Endodermal cell (in vitro differentiated cells): ENCODE measurements at places on chromosomes 4 and X. TPM values are rescaled to one million over a fixed set of nuclear protein-coding genes. Genes with fewer than 3 reads are reported as not detected.

- no peaks in the 10 kb centered on the region for H3K27me3 ChIP-seq
- no peaks in the 10 kb centered on the region for H3K36me3 ChIP-seq
- no peak overlapping the region for H3K27ac ChIP-seq
- H3K4me3 ChIP-seq, result no peak overlapping the region
- no peaks in the 10 kb centered on the region for H3K4me1 ChIP-seq
- no peak for DNase-seq
Observed at GRCh38 chrX:6645216-6645615, 110.3 kb upstream of the VCX3A start.

- DNase-seq, result no peak
- no peaks in the 10 kb centered on the region for H3K4me1 ChIP-seq
- no peak overlapping the region for H3K27ac ChIP-seq
- no peaks in the 10 kb centered on the region for H3K36me3 ChIP-seq
- H3K27me3 ChIP-seq, result no peaks in the 10 kb centered on the region
Observed at GRCh38 chr4:73974352-73974751, 7.5 kb downstream of the PF4 start.

The RAB41 gene
- total RNA-seq, result not detected in 2 replicates

GRCh38 chrX:104921584-104922205 lies 298.8 kb downstream of the TEX13A start:
- no peak overlapping the region for H3K4me3 ChIP-seq
- peak; percentile 20 for DNase-seq
- no peaks in the 10 kb centered on the region for H3K36me3 ChIP-seq

The UXT gene
- total RNA-seq, result 83.7 and 86.6 TPM in 2 replicates

The KLB gene
- total RNA-seq, result not detected in 3 replicates

- no peak overlapping the region for H3K4me3 ChIP-seq
- no peak for DNase-seq
- no peaks in the 10 kb centered on the region for H3K36me3 ChIP-seq
- no peak overlapping the region for H3K27ac ChIP-seq
- no peaks in the 10 kb centered on the region for H3K4me1 ChIP-seq
Observed at GRCh38 chr4:81314196-81314896, 99.3 kb upstream of the PRKG2 start.

- H3K4me3 ChIP-seq, result no peak overlapping the region
- no peak overlapping the region for H3K27ac ChIP-seq
- no peak for DNase-seq
- no peaks in the 10 kb centered on the region for H3K36me3 ChIP-seq
Observed at GRCh38 chrX:53883196-53883595, 161.1 kb downstream of the PHF8 start.

- H3K36me3 ChIP-seq, result no peaks in the 10 kb centered on the region
- H3K27me3 ChIP-seq, result no peaks in the 10 kb centered on the region
- H3K27ac ChIP-seq, result peak overlapping the region; percentile 91
- H3K4me3 ChIP-seq, result peak overlapping the region; percentile 87
- H3K4me1 ChIP-seq, result peaks cover 9% of the 10 kb centered on the region
- DNase-seq, result peak; percentile 87
Observed at GRCh38 chr4:56048702-56049431, 100.1 kb downstream of the CEP135 start.

GRCh38 chr4:57607566-57608180 lies 497.5 kb upstream of the IGFBP7 start:
- H3K4me1 ChIP-seq, result no peaks in the 10 kb centered on the region
- no peak overlapping the region for H3K4me3 ChIP-seq
- no peaks in the 10 kb centered on the region for H3K27me3 ChIP-seq
- no peaks in the 10 kb centered on the region for H3K36me3 ChIP-seq

The PNMA5 gene
- 0.25 to 0.29 TPM in 2 of 3 replicates, not detected in the other for total RNA-seq

The GALNT7 gene
- total RNA-seq, result 36.7 to 66.1 TPM (median 60.0 TPM) in 3 replicates

DNA sequence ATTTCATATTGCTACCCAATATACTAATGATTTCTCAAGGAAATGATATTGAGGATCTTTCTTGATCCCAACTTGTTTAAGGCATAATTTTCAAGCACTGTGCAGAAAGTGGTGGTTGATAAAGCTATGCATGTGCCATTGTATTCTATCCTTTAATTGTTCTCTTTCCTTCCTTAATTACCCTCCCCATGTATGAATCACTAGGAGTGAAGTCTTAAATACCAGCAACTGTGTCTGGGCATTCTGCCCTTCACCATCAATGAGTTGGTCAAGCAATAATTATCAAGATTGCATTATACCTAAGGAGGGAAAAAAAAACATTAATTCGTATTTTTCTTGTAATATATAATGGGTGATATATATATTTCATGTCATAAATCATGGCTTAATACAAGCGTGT lies 111.8 kb upstream of the FRMPD4 start:
- H3K4me3 ChIP-seq, result no peak overlapping the region
- no peak for DNase-seq
- H3K27ac ChIP-seq, result no peak overlapping the region

The KLHL13 gene
- 3.7 and 3.9 TPM in 2 replicates for total RNA-seq

GRCh38 chr4:10457255-10457801 lies at the start of gene ZNF518B:
Gene ZNF518B (minus strand): TSS chr4:10457426. CDS start chr4:10446328, 11,098 bp downstream.
- no peak within 1 kb of the TSS for H3K27ac ChIP-seq
- peaks cover 29% of the 10 kb centered on the region for H3K36me3 ChIP-seq
- H3K4me3 ChIP-seq, result peak within 1 kb of the TSS; percentile 80
- DNase-seq, result peak; percentile 91
- peaks cover 46% of the 10 kb centered on the region for H3K27me3 ChIP-seq

DNA sequence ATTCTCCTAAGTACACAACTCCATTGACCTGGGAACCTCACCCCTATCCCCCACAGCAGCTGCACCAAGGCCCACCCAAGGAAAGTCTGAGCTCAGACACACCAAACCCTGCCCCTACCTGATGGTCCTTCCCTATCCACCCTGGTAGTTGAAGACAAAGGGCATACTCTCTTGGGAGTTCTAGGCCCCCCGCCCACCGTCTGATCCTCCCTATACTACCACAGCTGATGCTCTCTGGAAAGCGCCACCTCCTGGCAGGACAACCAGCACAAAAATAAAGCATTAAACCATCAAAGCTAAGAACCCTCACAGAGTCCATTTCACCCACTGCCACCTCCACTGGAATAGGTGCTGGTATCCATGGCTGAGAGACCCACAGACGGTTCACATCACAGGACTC lies 83.6 kb downstream of the ANAPC10 start:
- H3K36me3 ChIP-seq, result peaks cover 5% of the 10 kb centered on the region
- H3K27ac ChIP-seq, result no peak overlapping the region
- peak; percentile 72 for DNase-seq
- no peaks in the 10 kb centered on the region for H3K27me3 ChIP-seq
- peak overlapping the region; percentile 68 for H3K4me3 ChIP-seq

DNA sequence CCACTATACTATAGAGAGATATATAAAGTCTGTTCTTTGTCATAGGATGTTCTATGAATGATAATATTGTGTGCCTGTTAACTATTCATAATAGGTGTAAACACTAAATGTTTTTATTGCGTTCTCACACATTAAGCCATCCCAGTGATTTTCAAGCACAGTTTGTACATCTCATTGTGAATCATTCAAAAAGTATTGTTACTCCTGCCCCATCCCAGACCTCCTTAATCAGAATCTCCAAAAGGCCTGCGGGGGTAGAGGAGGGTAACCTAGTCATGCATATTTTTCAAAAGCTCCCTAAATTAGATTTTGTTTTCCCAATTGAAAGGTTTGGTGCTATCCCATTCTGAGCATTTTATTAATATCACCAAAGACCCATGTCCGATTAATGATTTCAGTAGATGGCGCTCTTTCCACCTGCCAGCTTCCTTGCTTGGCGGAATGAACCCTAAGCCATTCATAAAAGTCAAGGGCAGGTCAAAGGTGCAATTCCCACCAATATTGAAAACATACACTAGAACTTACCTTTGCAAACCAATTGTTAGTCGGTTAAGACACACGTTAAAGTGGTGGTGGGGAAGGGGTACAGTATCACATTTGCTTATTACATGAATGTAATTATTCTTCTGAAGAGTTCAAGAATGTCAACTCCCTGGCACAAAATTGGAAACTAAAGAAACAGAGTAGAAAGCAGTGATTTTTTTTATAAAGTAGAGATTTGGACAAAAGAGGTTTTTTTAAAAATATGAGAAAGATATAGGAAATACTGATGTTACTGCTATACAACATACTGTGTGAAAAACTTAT lies 5.8 kb upstream of the TET2 start:
- no peaks in the 10 kb centered on the region for H3K4me1 ChIP-seq
- H3K4me3 ChIP-seq, result no peak overlapping the region
- DNase-seq, result peak; percentile 62
- H3K27ac ChIP-seq, result no peak overlapping the region
- H3K27me3 ChIP-seq, result peaks cover 53% of the 10 kb centered on the region

DNA sequence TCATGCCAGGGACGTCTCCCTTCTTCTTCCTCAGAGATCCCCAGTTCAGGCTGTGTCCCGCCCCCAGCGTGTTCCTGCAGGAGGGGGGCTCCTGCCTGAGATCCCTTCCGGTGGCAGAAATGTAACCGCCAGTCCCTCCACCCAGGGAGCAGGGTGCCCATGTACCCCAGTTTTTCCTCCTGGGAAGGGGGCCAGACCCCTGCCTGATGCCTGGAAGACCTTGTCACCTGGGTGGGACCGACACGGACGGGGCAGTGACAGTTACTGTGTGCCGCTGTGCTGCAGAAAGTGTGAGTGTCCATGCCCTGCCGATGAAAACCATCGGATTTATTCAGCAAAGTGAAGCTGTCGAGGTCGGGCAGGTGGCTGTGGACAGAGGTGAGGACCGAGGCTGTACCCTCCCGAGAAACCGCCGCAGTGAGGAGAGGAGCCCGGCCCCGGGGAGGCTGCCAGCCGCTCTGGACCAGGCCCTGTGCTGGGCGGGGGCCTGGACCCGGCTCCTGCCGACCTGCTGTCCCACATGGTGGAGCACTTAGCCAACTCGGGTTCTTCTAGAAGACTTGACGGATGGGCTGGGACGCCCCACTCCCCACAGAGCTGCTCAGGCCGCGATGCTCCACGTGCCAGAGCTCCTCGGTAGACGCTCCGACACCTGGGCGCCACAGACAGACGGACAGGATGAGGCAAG lies 36.7 kb upstream of the HMX1 start:
- no peaks in the 10 kb centered on the region for H3K4me1 ChIP-seq
- DNase-seq, result peak; percentile 39
- H3K4me3 ChIP-seq, result no peak overlapping the region
- H3K27ac ChIP-seq, result no peak overlapping the region

- no peaks in the 10 kb centered on the region for H3K4me1 ChIP-seq
- H3K36me3 ChIP-seq, result no peaks in the 10 kb centered on the region
- DNase-seq, result no peak
- no peak overlapping the region for H3K27ac ChIP-seq
Observed at GRCh38 chrX:87874043-87874442, 356.4 kb downstream of the KLHL4 start.

DNA sequence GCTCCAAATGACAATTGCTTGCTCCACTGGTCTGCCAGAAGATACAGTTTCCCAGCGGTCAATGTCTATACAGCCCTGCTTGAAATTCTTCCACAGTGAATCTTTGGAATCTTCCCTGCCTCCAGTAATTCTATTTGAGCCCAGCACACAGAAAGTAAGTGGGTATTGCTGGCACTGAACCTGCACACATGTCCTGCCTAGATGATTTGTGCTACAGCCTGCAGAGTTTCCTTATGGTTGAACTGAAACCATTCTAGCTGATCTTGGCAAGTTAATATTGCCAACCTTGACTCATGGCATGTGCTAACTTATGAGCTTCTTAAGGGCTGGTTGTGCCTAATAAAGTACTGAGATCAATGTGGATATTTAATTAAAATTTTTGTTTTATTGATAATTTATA lies 553.8 kb upstream of the GNPDA2 start:
- DNase-seq, result no peak
- H3K36me3 ChIP-seq, result no peaks in the 10 kb centered on the region
- no peak overlapping the region for H3K27ac ChIP-seq
- no peaks in the 10 kb centered on the region for H3K4me1 ChIP-seq

GRCh38 chrX:33989936-33990335 lies 142.2 kb downstream of the FAM47A start:
- no peak overlapping the region for H3K27ac ChIP-seq
- no peaks in the 10 kb centered on the region for H3K36me3 ChIP-seq
- H3K4me3 ChIP-seq, result no peak overlapping the region
- DNase-seq, result no peak
- H3K4me1 ChIP-seq, result no peaks in the 10 kb centered on the region

DNA sequence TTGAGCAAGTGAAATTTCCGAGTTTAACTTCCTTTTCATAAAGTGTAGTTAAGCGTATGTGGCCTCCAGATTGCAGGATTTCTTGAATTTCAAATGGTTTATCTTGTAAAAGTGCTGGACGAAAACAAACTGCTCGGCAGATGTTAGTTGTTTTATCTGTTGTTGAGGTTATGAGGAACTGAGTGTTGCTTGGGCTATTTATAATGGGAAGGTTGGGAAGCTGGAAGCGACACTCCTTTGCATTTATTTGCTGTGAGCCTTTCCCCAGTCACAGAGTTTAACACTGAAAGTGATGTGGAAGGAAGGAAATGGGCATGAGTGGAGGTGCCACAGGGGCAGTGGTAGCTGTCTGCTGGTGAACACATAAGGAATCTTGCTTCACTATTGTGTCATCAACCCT lies 284.9 kb downstream of the PCDH7 start:
- H3K27me3 ChIP-seq, result no peaks in the 10 kb centered on the region
- no peak overlapping the region for H3K27ac ChIP-seq
- no peak for DNase-seq
- no peak overlapping the region for H3K4me3 ChIP-seq
- H3K4me1 ChIP-seq, result no peaks in the 10 kb centered on the region

GRCh38 chr4:16684097-16684496 lies 214.3 kb downstream of the LDB2 start:
- H3K4me1 ChIP-seq, result no peaks in the 10 kb centered on the region
- no peak overlapping the region for H3K27ac ChIP-seq
- no peak overlapping the region for H3K4me3 ChIP-seq
- no peaks in the 10 kb centered on the region for H3K36me3 ChIP-seq
- no peaks in the 10 kb centered on the region for H3K27me3 ChIP-seq
- no peak for DNase-seq

The TMPRSS11F gene
- not detected in 3 replicates for total RNA-seq

DNA sequence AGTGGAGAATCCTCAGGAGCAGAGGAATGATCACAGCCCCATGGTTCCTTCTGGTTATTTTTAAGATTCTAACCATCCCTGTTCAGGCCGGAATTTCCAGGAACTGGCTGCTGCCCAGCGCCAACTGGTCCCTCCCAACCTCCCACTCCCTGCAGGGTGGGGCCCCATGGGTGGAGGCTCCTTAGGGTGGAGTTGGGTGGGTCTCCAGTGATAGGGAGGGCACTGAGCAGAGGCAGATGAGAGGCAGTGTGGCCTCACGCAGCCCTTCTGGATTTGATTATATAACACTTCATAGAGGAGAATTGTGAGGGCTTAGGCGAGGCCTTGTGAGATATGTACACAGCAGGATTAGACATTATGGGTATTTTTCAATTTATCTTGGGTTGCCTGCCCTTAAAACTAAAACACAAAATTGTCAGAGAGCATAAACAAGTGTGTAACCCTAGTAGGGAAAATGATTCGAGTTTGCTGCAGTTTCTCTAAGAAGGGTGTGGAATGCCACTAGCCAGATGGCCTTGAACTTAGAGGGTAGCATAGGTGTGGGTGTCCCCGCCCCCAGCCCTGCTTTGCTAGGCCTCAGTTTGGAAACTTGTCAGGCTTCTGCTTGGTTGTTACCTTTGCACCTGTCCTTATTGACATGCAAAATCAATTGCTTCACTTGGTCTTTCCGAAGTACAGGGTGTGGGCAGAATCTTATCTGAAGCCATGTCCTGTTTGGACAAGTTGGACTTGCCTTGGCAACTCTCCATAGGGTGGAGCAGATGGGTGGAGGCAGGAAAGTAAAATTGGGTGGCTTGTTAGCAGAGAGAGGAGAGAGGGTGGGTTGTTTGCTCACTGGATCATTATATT lies 9.4 kb downstream of the KLF3 start:
- H3K27me3 ChIP-seq, result no peaks in the 10 kb centered on the region
- H3K4me1 ChIP-seq, result peaks cover 29% of the 10 kb centered on the region
- peaks cover 1% of the 10 kb centered on the region for H3K36me3 ChIP-seq
